Activated CD8-positive, alpha-beta memory T cell treated with anti-CD3 and anti-CD28 coated beads for 24 hours (primary cell): ENCODE measurements at places on chromosomes 5 and 9.

DNA sequence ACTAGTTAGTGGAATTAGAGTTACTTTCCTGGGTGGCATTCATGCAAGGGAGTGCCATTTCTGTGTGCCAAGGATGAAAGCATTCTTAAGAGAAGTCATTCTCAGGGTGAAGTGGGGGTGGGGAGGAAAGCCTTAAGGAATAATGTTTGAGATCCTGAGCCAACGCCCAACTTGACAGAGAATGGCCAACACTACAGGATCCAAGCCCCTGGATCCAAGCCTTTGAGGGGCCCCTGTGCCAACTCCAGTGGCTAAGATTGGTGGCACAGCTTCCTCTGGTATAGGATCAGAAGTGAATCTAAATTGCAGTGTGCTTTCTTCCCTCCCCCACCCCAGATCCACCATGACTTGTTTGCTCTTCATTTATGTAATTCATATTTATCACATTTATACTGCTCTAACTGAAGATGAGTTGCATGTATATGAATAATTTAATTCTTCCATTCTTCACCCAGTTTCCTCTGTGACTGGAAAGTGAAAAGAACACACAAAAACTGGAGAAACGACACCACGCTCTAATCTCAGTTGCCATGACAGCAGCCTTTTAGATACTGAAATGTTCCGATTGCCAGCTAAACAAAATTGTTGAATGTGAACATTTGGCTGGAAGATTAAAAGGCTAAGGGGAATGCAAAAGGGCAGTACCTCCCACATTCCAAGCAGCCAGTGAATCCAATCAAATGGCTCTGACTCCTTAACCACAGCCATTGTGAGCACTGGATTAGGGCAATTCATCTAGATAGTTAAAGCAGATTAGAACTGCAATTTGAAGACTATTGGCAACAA, 4.5 kb downstream of the ZNF608 start:
- no peak for DNase-seq

DNA sequence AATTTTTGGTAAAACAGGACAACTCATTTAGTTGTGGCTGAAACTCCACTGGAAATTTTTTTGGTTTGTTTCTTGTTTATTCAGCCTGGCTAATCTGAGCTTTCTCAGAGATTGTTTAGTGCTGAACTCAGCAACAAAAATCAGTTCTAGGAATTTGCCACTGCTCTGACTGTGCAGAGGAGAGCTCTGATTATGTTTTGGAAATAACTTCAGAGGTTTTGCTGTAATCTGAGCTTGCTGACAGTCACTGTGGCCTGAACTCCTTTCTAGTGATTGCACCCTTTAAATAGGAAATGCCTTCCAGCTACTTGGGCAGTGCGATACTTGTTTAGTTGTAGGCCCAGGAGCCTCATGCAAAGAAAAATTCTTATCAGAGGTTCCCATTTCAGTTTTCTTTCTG, 60.2 kb downstream of the OSTF1 start:
- no peak for DNase-seq

GRCh38 chr5:69528035-69528434, 32.0 kb upstream of the GTF2H2C start:
- no peak for DNase-seq

DNA sequence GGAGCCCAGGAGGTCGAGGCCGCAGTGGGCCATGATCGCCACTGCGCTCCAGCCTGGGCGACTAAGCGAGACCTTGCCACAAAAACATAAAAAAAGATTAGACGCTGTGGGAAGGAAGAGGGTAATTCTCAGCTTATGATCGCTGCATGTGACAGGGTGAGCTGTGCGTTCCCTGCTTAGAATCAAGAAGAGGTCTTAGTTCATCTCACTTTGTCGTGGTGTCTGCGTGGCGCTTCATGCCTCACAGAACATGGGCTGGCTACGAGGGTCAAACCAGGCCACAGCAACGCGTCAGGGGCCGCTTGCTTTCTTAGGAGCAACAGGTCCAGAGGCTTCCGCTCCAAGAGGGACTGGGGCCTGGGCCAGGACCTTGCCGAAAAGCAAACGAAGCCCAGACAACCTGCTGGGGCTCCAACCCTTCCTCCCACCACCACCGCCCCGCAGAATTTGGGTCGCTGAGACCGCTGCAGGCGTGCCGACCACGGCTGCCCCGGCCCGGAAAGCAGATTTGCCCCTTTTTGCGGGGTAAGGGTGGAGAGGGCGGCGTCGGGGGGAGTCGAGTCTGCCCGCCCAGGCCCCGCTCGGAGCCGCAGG, 10.0 kb upstream of the GRIN1 start:
- peak; percentile 70 for DNase-seq

DNA sequence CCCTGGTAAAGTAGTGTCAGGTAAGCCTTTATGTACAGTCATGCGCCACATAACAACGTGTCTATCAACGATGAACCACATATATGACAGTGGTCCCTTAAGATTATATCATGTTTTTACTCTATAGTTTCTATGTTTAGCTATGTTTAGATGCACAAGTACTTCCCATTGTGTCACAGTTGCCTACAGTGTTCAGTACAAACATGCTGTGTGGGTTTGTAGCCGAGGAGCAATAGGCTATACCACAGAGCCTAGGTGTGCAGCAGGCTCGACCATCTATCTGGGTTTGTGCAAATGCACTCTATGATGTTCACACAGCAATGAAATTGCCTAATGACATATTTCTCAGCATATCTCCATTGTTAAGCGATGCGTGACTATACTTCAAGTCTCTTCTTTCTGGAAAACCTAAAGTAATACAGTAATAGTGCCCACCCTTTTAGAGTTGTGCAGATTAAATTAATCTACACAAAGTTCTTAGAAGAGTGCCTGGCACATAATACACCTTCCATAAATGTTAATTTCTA, 295.9 kb downstream of the ARHGAP26 start:
- DNase-seq: no peak

DNA sequence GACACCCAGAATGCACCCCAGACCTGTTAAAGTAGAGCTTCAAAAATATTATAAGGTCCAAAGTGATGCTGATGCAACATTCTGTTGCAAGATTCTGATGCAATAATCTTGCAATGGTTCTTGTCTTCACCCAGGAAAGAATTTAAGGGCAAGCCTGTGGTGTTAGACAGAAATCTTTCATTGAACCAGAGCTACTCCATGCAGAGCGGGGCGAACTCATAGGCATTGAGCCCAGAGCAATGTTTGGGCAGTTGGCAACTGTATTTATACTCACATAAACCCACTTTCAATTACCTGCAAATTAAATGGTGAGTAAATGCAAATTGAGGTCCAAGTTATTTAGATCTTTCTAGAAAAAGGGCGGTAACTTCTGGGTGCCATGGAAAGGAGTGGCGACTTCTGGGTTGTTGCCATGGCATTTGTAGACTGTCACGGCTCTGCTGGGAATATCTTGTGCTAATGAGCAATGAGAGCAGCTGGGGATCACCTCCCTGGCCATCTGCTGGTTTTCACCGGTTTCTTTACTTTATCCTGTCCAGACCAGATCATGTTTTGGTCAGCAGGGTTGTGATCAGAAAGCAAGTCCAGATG, 163.4 kb downstream of the ICE1 start:
- no peak for DNase-seq

DNA sequence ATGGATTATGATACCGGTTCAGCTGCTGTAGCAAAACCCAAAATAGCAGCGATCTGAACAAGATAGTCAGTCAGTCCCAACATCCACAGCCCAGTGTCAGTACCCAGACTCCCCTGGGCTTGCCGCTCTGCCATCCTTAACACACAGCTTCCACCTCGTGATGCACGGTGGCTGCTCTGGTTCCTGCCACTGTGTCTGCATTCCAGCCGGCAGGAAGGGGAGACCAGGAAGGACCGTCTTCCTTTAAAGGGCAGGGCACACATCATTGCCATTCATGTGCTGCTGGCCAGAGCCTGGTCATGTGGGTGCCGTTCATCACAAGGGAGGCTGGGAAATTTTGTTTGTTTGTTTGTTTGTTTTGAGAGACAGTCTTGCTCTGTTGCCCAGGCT, 131.0 kb upstream of the IER5L start:
- DNase-seq: peak; percentile 37

DNA sequence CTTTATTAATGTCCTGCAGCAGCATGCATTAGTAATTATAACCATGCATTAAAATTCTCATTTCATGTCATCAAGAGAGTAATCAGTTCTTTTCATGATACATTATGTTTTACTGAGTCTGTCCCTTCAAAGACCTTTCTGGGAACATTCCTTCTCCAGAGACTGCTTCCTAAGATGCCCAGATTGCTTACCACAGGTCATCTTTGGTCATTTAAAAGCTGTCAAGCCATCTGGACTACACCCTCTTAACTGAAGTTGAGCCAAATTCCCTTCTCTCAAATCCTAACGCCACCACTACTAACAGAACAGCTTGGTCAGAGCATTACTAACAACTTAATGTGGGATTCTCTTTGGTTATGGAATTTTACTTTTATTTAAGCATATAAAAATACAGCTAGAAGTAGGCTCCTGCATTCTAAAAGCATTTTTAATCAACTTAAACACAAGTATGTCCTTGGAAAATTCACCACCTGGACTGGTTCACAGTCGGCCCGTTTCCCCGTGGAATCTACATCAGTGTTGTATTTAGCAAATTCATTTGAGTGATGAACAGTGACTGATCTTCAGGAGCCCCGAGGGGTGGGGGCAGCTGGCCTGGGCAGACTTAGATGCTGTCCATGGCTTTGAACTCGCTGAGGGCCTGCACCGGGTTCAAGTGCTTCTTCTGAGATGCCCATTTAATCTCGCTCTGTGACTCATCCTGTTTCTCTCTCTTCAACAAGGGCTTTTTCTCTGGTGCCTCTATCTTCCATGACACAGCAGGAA, 92.8 kb upstream of the CCDC112 start:
- DNase-seq: no peak

GRCh38 chr5:88244686-88245085, 24.0 kb downstream of the TMEM161B start:
- no peak for DNase-seq

- DNase-seq: no peak
Observed at GRCh38 chr5:141681295-141681694, 735 bp downstream of the ARAP3 start.

GRCh38 chr5:77957-78804, 13.8 kb upstream of the PLEKHG4B start:
- no peak for DNase-seq

- no peak for DNase-seq
Observed at GRCh38 chr9:32940740-32941139, 60.7 kb downstream of the APTX start.

GRCh38 chr9:133605856-133606707, 3.1 kb downstream of the FAM163B start:
- no peak for DNase-seq

DNA sequence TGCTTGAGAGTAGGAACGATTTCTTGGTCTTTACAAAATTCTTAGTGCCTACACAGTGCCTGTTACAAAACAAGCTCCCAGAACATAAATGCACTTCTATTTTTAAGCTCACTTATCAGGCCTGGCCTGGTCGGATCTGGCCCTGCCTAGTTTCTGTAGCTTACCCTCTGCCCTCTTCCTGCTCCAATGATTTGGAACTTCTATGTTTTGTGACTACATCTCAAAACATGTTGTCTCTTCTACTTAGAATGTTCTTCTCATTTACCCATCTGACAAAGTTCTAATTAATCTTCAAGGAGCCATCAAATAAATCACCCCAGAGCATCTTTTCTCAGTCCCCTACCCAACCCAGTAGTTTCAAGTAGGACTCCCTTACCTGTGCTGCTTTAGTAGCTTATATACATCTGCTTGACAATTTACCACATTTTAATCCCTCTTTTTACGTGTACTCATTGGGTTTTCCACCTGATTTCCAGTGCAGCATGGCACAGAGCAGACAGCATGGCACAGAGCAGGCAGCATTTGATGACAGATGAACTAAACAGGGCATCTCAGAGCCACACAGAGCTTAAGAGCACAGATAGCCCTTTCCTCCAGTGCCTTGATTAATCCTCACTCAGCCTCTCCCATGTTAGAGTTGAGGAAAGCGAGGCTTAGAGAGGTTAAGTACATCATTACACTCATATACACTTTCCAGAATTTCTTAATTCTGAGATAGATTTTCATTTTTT, 171.9 kb downstream of the MAPKAP1 start:
- DNase-seq: no peak

DNA sequence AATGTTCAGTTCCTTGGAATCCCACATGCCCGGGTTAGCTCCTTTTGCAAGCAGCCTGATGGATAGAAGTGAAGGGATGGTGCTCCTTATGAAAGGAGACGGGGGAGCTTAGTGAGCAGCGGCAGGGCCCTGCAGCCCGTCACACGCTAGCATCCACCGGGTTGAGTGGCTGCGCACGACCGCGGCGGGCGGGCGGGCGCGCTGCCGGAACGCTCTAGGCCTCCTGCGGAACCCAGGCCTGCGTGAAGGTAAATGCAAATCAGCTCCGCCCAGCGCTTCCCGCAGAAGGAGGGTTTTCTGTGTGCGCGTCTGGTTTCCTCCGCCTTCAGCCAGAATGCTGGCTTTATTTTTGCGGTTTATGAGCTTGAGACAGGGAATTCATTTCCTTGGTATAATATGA, 19.8 kb downstream of the IL12B start:
- peak; percentile 60 for DNase-seq

DNA sequence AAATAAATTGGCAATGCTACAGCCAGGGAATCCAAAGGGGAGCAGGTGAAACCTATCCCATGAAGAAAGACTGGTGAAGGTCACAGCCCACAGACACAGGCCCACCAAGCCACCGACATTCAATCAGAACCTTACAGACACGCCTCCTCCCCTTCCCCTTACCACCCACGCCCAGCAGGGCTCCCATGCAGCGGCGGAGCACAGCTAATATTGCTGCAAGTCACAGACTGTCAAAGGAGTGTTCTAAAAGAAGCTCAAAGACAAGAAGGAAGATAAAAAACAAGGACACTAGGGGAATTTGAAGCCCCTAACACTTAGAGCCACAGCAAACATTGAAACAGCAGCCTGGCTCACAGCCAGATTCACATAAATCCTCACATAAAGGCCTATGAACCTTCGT, 91.2 kb downstream of the MED10 start:
- no peak for DNase-seq

- no peak for DNase-seq
Observed at GRCh38 chr9:127714020-127714750, 1.3 kb downstream of the PTRH1 start.

GRCh38 chr9:108086624-108087023, 597.1 kb upstream of the KLF4 start:
- DNase-seq: no peak

- no peak for DNase-seq
Observed at GRCh38 chr9:134835448-134835847, 45.2 kb upstream of the FCN2 start.

GRCh38 chr9:129423216-129423615, 197.7 kb downstream of the C9orf50 start:
- no peak for DNase-seq

GRCh38 chr5:107576736-107577393, 93.9 kb downstream of the EFNA5 start:
- DNase-seq: no peak

GRCh38 chr5:137636830-137637714, 98.8 kb downstream of the KLHL3 start:
- DNase-seq: no peak

GRCh38 chr5:150987746-150988145, 32.6 kb upstream of the GPX3 start:
- no peak for DNase-seq

DNA sequence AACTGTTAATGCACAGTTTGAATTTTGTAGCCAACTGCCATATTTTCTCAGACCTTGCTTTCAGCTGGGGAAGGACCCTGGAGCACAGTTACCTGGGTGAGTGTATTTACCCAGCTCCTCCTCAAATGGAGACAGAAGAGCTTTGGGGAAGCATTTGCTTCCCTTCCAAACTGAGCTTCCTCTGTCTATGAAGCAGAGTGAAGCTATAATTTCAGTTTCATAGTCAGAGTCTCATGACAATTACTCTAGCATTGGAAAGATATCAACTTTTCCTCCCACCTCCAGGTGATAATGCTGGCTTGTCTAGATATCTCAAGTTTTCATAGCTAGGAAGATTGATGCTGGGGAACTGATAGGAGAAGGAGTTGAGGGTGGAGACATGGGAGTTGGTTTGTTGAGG, 406.4 kb upstream of the CLINT1 start:
- no peak for DNase-seq
